ENCODE measurements at places on chromosomes 3 and 15.
A peak's percentile ranks its signal among the peaks of the same experiment; 100 is the strongest.

GRCh38 chr3:110381992-110382391, 689.6 kb upstream of the NECTIN3 start:
- DNase-seq: no peak

DNA sequence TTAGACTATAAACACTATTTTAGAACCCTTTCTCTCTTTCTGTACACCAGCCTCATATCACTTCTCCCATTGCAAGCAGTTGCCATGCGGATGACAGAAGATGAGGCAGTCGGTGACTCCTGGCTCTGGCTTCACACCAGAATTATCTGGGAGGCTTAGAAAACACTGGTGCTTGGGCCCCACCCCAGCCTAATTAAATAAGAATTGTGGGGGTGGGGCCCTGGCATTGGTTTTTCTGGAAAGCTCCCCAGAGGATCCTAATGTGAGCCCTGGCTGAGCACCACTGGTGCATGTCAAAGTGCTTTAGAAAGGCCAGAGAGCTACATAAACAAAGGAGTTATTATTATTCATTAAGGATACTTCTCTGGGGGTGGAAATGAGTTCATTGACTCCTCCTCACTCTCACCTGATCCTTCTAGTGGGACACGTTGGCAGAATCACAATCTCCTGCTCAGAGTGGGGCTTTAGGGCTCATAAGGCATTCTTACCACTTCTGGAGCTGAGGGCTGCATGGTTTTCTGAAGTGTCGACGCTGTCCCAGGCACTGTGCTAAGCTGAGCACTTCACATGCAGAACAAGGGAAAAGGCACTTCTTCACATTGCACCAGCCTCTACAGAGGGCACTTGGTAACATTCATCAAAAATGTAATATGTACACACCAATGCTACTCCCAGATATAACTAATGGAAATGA, 188.5 kb upstream of the TLE3 start:
- DNase-seq: no peak

DNA sequence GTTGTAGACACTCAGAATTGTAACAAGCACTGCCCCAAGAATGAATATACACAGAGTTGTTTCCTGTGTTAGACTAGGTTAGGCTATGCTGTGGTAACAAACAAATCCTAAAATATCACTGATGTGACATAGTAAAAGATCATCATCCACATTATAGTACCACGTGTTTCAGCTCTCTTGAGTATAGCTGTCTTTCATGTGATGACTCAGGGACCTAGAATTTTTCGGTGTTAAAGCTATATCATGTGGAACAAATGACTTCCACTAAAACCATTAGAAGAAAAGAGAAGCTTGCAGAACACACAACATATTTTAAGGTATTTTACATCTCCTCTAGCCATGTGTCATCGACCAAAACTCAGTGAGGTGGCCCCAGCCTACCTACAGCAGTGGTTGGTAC, 307.9 kb upstream of the RBMS3 start:
- DNase-seq: no peak

DNA sequence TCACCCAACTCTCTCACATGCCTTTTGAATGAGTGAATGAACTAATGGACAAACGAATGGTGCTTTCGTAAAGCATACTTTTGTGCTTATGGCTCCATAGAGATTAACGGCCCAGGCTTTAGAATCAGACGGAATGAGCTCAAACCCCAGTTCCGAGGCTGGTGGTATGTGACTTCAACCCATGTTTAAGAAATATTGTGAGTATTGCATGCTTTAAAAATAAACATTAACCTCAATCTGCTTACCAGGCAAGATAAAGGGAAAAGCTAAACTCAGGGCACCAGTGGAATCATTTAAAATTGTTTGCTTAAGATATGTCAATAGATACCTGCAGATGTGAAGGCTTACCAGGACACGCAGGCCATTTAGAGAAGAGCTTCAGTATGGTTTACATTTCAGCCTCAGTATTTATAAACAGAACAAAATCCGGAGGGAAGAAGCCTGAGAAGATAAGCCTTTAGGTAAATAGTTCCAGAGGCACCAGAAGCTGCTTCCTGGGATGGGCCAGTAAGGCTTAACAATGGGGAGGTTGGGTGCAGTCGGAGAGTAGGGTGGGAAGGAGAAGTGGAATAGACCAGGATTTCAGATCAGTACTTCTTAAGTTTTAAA, 186.4 kb downstream of the ADAMTS9 start:
- peak; percentile 24 for DNase-seq

DNA sequence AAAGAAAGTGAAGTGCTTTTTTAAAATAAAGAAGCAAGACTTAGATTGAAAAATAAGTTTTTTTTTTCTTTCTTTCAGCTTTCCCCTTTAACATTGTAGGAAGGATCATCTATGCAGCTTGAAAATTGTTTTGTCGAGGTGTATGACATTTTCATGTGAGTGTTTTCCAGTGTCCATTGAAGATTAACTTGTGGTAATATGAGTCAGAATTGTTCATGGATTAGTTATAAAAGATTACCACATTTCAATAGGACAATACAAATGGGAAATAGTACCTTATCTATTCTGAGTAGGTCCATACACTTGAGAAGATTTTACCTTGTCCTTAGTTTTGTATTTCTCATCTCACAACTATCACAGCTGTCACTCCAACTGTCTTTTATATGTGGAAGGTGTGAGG, 1234.7 kb downstream of the NSUN3 start:
- DNase-seq: no peak

DNA sequence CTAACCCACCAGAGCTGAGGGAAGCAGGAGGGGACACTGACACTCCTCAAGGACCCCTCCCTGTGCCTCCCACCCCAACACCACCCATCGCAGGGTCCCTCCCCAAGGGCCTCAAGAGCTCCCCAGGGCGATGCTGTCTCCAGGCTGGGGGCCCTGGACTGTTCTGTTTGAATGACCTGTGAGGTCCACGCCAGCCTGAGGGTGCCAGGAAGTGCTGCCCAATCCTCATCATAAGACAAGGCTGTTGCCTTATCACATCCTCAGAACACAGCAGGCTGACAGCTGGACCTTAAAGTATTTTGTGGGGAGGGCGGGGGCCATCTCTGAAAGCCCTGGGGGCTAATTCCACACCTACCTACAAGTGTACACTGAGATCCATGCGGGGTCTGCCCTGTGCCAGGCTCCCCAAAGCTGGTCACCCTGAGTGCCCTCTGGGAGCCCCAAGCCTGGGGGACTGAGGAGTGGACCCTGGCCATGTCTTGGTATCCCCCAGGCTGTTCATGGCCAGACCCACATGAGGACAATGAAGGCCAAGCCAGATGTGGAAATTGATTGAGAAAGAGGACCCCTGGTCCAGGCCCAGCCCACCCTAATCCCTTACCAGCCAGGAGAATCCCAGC, 23.8 kb upstream of the GOLGA6C start:
- no peak for DNase-seq

DNA sequence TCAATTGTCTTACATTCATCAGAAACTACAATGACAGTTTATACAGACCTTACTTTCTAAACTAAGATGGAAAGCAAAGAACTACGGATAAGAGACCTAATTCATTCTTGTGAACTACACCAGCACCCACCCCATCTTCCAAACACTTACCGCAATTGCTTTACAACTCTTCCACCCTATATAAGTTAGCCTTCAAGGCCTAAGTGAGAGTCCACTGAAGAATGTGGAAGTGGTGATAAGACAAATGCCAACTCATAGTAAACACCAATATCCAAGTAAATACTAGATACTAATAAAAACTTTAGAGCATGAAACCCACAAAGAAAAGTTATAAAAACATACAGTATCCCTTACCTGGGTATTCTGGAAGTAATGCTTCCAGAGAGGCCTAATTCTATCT, 13.6 kb downstream of the ARF4 start:
- no peak for DNase-seq

DNA sequence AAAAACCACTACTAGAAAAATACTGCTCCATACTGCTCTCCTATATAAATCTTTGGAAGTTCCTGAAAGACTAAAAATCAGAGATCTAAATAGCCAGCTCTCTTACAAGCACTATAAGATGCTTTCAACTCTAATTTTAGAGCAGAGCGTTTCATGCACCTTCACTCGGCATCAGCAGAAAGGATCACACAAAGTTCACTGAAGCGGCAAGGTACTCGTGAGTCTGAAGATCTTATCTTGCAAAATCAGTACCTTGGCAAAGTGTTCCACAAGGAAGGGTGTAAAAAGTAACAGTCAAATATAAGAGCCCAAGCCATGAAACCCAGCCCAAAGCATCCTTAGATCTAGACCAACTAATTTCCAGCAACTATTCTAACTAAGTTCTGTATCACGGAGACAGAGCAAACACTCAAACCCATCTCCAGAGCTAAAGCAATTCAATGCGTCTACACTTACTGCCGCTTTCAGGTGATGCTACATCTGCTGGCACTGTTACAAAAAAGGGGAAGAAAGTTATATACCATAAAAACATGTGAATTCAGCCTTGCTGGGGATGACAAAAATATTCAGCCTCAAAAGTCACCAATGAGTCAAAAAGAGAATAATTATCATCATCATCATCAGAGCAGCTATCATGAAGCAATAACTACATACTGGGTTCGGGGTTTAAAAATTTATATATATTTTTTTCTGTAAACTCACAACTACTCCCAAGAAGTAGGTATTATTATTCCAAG, 16.3 kb downstream of the VPS39 start:
- no peak for DNase-seq

DNA sequence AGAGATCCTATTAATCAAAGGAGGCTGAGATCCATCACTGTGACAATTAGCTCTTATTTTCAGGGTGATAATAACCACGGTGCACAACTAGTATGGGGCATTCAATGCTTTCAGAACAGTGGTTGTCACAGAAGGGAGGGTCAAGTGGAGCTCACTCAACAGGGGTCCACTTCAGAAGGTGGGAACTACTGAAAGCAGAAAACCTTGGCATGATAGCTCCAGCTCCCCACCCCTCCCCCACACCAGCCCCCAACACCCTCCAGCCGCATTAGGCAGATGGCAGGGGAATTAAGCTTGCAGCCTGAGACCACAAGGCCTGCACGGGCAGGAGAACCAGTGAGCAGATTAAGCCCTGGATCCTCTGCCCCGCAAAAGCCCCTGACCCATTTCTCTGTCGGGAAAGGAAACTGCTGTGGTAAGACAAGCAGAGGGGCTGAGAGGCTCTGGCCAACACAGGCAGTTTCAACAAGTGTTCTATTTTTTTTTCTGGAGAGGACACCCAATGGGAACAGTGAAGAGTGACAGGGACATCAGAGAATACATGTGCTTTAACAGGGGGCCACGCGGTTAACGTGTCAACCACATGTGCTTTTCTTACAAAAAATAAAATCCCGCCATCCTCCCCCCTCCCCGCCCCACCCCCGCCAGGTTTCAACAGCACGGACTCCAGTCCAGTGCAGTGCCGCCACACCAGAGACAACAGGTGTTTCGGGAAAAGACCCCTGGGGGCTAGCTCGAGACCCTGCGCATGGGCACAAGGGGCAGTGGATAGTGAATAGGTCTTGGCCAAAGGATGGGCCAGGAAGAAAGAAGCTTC, 997 bp downstream of the FYCO1 start:
- no peak for DNase-seq

DNA sequence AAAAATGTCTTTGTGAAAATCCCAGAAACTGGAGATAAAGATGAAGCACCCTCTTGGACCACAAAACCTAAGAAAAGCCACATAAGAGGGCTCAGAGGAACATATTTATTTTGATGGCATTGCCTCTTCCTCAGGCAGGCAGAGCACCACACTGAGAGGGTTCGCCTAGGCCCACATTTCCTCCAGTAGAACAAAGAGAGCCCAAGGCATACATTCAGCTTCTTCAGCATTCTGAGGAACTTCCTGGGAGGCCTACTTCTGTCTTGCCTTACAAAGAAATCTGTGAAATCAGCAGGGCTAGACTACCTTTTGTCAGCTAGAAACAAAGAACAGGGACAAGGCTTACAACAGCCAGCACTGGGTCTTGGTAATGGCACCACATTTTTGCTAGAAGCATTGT, 1325.3 kb downstream of the SI start:
- DNase-seq: no peak

DNA sequence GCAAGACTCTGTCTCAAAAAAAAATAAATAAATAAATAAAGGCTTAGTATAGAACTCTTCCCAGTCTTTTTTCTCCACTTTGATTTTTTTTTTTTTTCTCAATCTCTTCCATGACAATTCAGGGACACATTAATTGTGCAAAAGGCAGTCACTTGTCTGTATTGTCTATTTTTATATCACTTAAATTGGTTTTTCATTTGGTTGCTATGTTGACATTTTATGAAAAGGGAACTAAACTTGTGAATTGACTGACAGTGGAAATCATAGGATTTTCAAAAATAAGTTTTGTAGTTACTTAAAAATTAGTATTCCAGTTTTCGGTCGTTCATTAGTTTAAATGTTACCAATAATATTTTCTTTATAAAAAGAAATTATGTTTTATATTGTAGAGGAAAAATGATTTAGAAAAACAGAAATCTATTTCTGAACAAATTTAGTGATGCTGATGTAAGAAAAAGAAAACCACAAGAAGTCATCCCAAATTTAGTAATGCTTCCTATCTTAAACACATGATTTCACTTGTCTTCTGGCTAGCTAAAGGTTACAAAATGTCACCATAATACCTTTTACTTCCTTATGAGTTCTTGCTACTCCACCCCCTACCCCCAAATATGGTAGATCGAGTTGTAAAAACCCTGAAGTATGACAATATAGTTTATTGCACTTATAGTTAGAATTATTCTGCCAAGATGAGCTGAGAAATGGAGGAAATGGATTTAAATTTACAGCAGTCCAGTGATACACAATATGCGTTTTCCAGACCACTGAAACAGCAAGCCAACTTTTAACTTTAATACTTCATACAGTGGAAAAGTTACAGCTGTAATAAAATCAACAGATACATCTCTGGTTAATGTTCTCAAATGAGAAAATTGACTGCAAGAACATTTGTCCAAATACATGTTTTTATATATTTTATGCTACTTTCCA, 37.0 kb downstream of the PPARG start:
- no peak for DNase-seq

DNA sequence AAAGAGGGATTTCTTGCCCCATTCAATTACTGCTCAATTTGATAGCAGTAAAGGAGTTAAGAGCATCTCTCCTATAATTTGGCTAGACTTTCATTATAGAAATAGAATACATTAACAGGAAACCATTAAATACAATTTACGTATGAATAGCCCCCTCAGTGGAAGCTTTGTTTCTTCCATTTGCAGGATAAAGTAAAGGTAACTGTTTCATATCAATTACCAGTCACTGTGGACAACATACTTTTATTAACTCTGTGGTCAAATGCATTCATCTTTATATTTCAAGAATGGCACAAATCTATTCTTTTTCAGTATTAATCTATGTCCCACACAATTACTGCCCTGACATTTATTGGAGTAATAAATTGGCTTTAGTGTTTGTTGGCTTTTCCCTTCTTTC, 613.4 kb downstream of the NLGN1 start:
- no peak for DNase-seq
